Muscle of arm (tissue), 14 donors: ENCODE measurements at places on chromosomes 16 and 17. TPM values are rescaled to one million over a fixed set of nuclear protein-coding genes. Genes with fewer than 3 reads are reported as not detected.

The BRIP1 gene
- polyA plus RNA-seq: 8.4 TPM

GRCh38 chr17:21096874-21097273 is 29.9 kb upstream of the DHRS7B start:
- no peak for DNase-seq

The KRT9 gene
- polyA plus RNA-seq: not detected

The NOL3 gene
- 22.5 TPM for polyA plus RNA-seq

The TBKBP1 gene
- polyA plus RNA-seq: 28.5 TPM

GRCh38 chr16:49213594-49213993 is 68.0 kb downstream of the CBLN1 start:
- no peak for DNase-seq

The GLIS2 gene
- polyA plus RNA-seq: 24.7 TPM

GRCh38 chr17:57201481-57201880 is 54.8 kb upstream of the MSI2 start:
- DNase-seq: no peak

DNA sequence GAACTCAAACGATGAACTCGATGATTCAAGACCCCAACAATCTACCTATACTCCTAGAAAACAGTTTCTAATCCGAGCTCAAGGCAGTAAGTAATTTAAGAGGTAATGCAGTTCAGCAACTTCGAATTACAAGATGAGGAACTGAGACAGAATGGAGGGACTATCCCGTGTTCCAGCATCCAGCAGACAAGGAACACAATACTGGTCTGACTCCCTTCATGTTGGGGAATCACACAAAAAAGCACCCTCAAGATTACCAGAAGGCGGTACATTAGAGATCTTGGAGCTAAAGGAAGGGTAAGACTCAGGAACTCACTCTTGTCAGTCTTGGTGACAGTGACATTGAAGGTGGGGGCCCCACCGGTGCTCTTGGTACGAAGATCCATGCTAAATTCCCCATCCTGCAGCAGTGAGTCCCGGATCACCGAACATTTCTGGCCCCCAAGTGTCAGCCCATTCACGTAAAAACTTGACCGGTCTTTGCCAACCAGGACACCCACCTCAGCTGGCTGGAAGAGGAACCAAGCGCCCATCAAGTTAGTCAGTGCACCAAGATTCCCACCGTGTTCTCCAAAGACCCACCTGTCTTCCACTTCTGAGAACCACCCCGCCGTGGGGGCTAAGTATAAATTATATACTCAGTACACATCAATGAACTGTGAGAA is 1.9 kb downstream of the PFN1 start:
- DNase-seq: no peak
